ENCODE measurements at places on chromosomes 2 and 18. TPM values are rescaled to one million over a fixed set of nuclear protein-coding genes. Genes with fewer than 3 reads are reported as not detected.

The AKAIN1 gene
- not detected for total RNA-seq

The IKZF2 gene
- 5.9 TPM for total RNA-seq

The RAB1A gene
- 68.3 TPM for total RNA-seq

The FAM228A gene
- total RNA-seq, result 1.5 TPM

The ASPRV1 gene
- total RNA-seq, result 0.34 TPM

The WDR12 gene
- total RNA-seq, result 12.9 TPM

The SPC25 gene
- total RNA-seq, result 12.9 TPM

The IL36G gene
- total RNA-seq, result not detected

The MBP gene
- 3.2 TPM for total RNA-seq

The TMEM247 gene
- total RNA-seq, result not detected

The ALPP gene
- total RNA-seq, result not detected

The FIGN gene
- total RNA-seq, result 0.74 TPM

The C2orf78 gene
- total RNA-seq, result not detected

The MYO1B gene
- total RNA-seq, result 41.3 TPM

The MAP2 gene
- total RNA-seq, result 4.9 TPM

The NT5DC4 gene
- total RNA-seq, result not detected

The ANKRD30BL gene
- not detected for total RNA-seq

The CD28 gene
- total RNA-seq, result not detected

The TLX2 gene
- total RNA-seq, result 0.34 TPM

The SLC9A4 gene
- not detected for total RNA-seq

The IL1R1 gene
- 37.0 TPM for total RNA-seq

The LRRC30 gene
- not detected for total RNA-seq

The INO80D gene
- total RNA-seq, result 2.2 TPM

The EVA1A gene
- total RNA-seq, result 28.4 TPM

The ANKRD36 gene
- 3.7 TPM for total RNA-seq

The ARHGAP15 gene
- not detected for total RNA-seq

The FLACC1 gene
- total RNA-seq, result not detected

The SFXN5 gene
- total RNA-seq, result 6.9 TPM

The PLA2R1 gene
- 1.5 TPM for total RNA-seq

Measured in bronchus fibroblast of lung (primary cell).